Epithelial cell of alveolus of lung (primary cell): ENCODE measurements at places on chromosomes 4 and X. TPM values are rescaled to one million over a fixed set of nuclear protein-coding genes. Genes with fewer than 3 reads are reported as not detected.

The IL2RG gene
- not detected in 2 replicates for total RNA-seq

The COL4A5 gene
- 67.9 and 153 TPM in 2 replicates for total RNA-seq

The ACE2 gene
- total RNA-seq: not detected in 2 replicates

The APBB2 gene
- 42.5 and 90.2 TPM in 2 replicates for total RNA-seq

The C4orf50 gene
- total RNA-seq: not detected in 2 replicates

The SLC6A8 gene
- total RNA-seq: 9.1 and 29.3 TPM in 2 replicates

The KLB gene
- total RNA-seq: not detected in 2 replicates

The L1CAM gene
- 0.56 and 1.8 TPM in 2 replicates for total RNA-seq

The NDUFC1 gene
- 41.7 and 44.5 TPM in 2 replicates for total RNA-seq

The TKTL1 gene
- total RNA-seq: not detected in 2 replicates

The ZNF711 gene
- total RNA-seq: 1.9 and 4.0 TPM in 2 replicates

The SPANXN5 gene
- not detected in 2 replicates for total RNA-seq

The POF1B gene
- not detected in 2 replicates for total RNA-seq

The BGN gene
- 37.9 and 67.1 TPM in 2 replicates for total RNA-seq

The RPS6KA6 gene
- total RNA-seq: 0.64 and 2.6 TPM in 2 replicates

The POU4F2 gene
- total RNA-seq: not detected in 2 replicates

The PRRG1 gene
- total RNA-seq: 8.7 and 20.0 TPM in 2 replicates

The MGARP gene
- 6.1 and 29.9 TPM in 2 replicates for total RNA-seq

The PSAPL1 gene
- total RNA-seq: under 0.01 TPM in 1 of 2 replicates, not detected in the other

The SYNPO2 gene
- total RNA-seq: 1.3 and 3.7 TPM in 2 replicates
